Natural killer cell (primary cell): ENCODE measurements at places on chromosomes 12 and 14. TPM values are rescaled to one million over a fixed set of nuclear protein-coding genes. Genes with fewer than 3 reads are reported as not detected.

MGAT4C gene
- total RNA-seq: not detected

CIDEB gene
- total RNA-seq: 46.6 TPM

BAZ1A gene
- total RNA-seq: 89.5 TPM

HOXC9 gene
- not detected for total RNA-seq

TESPA1 gene
- 59.6 TPM for total RNA-seq

OR5AU1 gene
- not detected for total RNA-seq

C12orf54 gene
- total RNA-seq: not detected

KLRK1 gene
- 515 TPM for total RNA-seq

- peak; percentile 52 for DNase-seq
Observed at GRCh38 chr14:92737206-92737605, 11.2 kb downstream of the LGMN start.

GRCh38 chr12:76259660-76260389, 88.4 kb downstream of the BBS10 start:
- no peak for DNase-seq

DNA sequence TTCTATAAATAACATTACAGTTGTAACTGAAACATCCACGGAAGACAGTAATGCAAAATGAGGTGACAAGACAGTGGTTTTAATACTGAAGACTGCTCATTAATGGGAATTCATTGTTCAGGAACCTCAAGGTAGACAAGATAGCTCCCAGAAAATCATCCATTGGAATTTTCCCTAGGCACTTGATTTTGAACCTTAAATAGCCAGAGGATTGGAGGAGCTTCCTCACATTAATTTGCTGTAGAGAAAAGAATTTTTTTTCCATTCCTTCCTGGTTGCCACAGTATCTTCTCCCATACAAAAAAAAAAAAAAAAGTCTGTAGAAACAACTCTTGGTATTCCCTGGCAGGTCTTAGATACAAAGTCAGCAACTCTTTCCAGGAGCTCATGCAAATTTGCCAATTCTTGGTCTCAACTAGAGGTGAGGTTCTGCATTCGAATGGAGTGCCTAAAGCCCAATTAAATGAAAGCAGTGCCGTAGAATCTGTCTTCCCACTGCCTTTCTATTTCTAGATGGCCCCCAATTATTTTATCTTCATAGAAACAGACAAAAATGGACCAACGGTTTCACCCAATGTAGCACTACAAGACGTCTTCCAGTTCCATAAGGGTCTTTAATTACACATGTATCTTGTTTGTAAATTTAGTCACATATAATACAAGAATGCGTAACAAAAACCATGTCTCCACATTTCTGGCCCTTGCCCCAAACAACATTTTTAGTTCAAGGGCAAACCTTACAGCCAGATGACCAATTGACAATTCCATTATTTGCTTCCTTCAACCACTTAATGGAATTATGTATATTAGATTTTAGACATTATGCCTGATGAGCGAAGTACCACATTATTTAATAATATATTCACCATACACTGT, 13.5 kb downstream of the SLC38A2 start:
- DNase-seq: no peak

- no peak for DNase-seq
Observed at GRCh38 chr12:77153706-77154105, 88.3 kb upstream of the E2F7 start.

DNA sequence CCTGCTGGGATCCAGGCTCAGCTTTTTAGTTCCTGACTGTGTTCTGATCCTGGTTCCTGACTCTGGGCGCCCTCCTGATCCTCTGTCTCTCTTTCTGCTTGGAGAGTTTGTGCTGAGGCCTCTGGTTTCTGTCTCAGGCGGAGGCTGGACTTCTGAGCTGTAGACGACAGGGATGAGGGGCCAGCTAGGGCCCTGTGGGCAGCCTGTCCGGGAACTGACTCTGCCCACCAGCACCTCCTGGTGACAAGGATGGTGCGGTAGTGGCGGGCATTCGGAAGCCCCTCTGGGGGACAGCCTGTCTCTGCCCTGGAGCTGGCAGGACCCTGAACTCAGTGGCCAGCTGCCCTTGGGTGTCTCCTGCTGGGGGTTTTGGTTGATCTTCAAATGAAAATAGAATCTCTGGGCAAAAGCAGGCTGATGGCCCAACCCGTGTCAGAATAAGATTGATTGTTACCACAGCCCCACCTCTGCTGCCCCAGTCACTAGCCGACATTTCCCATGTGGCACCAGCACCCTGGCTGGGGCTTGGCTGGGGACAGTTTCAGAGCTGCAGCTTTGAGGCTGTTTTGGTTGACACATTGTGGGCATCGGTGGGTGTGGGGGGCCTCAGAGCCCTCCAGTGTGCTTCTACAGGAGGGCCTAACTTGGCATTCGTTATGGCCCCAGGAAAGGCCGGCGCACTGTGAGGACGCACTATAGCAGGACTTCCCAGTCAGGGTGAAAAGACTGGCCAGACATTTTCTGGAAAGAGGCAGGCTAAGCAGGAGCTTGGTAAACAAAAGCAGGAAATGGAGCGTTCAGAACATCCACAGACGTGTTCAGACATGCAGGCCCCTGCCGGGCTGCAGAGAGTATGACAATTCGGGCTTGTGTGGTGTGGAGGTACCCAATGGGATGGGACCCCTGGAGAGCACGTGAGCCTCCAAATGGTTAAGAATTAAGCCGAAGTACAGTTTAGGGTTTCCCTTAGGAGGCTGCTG, 16.2 kb downstream of the KRT80 start:
- no peak for DNase-seq

DNA sequence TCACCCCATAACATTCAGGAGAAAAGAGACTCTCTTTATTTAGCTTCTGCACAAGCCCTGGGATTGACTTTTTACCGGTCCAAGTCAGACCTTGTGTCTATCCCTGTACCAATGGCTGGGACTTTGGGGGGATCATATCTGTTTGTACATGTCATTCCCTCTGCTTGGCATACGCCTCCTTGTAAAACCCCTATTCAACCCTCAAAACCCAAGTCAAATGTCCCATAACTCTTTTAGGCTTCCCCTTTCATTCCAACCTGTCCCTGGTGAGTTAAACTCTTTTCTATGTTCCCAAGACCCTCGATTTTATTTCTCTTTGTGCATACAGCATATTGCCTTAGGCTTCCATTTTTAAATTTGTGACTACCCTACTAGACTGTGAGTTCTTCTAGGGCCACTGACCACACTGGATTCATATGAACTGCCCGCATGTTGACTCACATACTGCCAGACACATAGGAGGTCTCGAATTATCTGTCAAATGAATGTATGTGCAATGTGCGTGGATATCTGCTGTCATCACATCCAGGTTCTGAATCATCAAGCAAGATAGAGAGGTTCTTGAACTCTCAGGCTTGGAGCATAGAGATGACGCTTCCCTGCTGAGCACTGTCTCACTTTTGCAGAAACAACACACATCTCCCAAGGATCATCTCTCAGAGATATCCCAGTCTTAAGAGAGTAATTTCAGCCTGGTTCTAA, 548.6 kb upstream of the TBX3 start:
- DNase-seq: no peak

- DNase-seq: peak; percentile 23
Observed at GRCh38 chr14:92973261-92973797, 50.4 kb downstream of the CHGA start.

- no peak for DNase-seq
Observed at GRCh38 chr12:41968599-41968998, 176.1 kb downstream of the GXYLT1 start.

- no peak for DNase-seq
Observed at GRCh38 chr12:129413295-129413694, 490.5 kb downstream of the TMEM132D start.
